ENCODE measurements at places on chromosomes 12 and 14.

- DNase-seq, result no peak
Measured at GRCh38 chr12:53474077-53474476, 22.2 kb downstream of the PCBP2 start.

- DNase-seq, result no peak
Measured at GRCh38 chr14:94110552-94111181, at the start of gene IFI27. Gene IFI27 (plus strand): TSS chr14:94110736.

- DNase-seq, result no peak
Measured at GRCh38 chr14:50577982-50578381, 18.0 kb downstream of the ATL1 start.

DNA sequence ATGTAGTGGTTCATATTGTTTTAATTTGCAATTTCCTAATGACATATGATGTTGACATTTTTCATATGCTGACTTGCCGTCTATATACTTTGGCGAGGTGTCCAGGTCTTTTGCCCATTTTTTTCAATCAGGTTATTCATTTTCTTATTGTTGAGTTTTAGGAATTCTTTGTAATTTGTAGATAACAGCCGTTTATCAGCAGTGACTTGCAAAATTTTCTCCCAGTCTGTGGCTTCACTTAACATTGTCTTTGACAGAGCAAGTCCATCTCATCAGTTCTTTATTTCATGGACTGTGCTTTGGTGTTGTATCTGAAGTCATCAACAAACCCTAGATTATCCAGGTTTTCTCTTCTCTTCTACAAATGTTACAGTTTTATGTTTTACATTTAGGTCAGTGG is 12.6 kb upstream of the KLHDC2 start:
- no peak for DNase-seq

- DNase-seq, result no peak
Measured at GRCh38 chr12:117489671-117490070, 128.2 kb upstream of the NOS1 start.

DNA sequence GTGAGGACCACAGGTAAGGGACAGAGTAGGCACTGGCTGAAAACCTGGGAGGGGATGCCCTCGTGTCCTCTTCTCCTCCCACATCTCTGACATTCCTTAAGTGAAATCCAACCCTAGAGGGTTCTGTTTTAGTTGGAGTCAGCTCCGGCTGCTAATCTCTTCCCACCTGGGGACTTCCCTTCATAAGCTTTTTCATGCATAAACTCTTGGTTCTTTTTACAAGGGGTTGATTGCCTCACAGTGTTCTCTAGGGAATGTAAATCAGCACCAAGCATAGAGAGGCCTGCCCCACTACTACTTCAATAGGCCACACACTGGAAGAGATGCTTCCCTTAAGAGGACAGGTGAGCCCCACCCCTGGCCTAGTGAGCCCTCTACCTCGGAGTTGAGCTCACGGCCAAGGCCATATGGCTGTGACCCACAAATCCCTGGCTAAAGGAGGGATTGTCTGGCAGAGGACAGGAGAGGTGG is 3.2 kb upstream of the SYNDIG1L start:
- DNase-seq, result no peak

- no peak for DNase-seq
Measured at GRCh38 chr12:34393086-34393820, 371.0 kb downstream of the ALG10 start.

DNA sequence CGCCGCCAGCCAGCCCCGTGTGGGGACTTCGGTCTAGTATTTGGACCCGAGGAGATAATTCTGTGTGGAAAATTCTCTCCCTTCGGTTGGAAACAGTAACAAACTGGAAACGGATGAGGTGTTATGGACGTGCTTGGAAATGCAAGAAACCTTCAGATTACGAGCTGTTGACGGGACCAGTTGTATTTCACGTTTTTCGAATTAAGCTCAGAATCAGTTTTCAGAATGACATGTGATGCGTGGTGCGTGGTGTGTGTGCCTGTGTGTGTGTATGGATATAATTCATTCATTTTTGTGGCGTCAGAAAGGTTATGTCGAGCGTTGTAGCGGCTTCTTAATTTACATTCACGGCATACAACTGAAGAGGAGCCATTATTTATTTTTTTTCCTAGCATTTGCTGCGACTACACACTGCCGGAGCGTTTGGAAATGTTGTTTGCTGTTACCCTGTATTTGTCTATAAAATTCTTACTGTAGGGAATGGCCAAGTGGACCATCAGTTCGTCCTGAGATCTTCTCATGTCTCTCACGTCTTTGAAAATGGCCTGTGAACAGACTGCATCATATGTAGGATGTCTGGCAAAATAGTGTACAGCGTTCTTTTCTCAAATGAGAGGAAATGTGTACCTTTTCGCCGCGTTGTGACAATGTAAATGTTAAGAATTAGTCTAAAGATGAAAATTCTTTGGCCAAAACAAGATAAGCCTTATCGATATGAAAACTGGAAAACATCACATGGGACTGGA is 1.3 kb downstream of the TRAF3 start:
- peak; percentile 53 for DNase-seq

DNA sequence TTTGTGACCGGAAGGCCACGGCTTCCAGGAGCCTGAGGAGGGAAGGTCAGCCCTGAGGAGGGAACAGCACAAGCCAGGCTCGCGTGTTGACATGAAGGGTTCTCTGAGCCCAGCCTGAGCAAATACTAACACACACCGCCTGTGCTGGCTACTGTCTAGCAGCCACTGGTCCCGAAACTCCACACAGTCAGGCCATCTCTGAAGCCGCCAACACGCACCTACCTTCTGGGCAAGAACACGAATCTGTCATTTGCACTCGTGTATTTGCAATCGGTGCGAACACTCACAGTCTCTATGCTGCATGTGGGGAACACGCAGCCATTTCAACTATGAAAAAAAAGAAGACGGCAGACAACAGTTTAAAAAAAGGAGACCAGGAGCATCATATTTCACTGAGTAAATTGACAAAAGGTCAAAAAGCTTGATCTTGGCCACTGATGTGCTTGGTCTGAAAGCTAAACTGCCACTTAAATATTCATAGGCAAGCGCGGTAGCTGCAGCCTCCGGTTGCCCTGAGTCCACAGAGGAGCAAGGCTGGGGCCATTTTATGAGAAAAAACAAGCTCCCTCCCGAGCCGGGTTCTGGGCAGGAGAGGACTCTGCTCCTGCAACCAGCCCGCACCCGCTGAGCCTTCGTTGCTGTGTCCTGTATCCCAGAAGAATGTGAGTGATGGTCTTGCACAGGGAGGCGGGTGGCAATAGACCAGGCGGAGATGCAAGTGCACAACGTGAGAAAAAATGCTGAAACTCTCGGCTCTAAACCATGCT is 57.8 kb downstream of the RIMBP2 start:
- no peak for DNase-seq

DNA sequence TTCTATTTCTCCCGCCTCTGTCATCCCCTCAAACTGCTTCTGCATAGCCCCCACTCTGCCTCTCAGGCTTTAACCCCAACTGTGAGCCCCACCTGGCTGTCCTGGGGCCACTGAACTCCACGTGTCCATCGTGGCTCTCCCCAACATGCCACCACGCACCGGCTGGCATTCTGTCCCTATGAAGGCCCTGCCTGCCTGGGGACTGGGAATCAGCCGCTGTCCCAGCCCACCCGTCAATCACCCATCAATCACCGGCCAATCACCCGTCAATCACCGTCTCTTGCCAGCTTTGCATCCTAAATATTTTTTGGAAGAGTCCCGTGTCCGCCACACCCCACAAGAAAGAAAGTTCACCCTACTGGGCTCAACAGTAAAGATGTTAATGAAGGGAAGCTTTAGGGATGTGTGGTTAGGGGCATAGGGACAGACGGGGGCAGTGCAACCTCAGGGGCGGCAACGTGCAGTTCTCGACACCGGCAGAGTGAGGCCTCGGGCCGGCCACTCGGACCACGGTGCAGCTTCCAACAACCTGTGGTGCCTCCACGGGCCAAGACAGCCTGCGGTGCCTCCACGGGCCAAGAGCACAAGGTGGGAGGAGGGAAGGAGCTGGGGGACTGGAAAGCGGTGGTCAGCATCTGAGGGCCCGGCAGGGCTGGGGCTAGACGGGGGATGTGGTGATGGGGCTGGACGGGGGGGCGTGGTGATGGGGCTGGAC is 85.6 kb downstream of the GALNT9 start:
- DNase-seq, result no peak

DNA sequence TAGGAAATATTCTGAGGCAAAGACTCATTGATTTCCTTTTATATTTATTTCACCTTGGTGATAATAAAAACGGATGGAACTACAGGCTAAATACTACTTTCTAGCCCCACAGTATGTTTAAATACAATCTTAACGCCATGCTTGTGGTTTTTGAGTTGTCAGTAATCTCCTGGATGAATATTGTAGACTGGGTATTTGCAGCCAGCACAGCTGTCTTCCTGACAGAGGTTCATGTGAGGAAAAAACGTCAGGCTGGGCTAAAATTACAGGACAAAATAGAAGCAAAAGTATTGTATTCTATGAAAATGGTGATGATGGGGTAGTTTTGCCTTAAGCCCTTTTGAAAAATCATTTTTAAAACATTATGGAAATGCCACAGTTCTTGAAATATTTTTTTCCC is 140.9 kb downstream of the CCDC91 start:
- no peak for DNase-seq

DNA sequence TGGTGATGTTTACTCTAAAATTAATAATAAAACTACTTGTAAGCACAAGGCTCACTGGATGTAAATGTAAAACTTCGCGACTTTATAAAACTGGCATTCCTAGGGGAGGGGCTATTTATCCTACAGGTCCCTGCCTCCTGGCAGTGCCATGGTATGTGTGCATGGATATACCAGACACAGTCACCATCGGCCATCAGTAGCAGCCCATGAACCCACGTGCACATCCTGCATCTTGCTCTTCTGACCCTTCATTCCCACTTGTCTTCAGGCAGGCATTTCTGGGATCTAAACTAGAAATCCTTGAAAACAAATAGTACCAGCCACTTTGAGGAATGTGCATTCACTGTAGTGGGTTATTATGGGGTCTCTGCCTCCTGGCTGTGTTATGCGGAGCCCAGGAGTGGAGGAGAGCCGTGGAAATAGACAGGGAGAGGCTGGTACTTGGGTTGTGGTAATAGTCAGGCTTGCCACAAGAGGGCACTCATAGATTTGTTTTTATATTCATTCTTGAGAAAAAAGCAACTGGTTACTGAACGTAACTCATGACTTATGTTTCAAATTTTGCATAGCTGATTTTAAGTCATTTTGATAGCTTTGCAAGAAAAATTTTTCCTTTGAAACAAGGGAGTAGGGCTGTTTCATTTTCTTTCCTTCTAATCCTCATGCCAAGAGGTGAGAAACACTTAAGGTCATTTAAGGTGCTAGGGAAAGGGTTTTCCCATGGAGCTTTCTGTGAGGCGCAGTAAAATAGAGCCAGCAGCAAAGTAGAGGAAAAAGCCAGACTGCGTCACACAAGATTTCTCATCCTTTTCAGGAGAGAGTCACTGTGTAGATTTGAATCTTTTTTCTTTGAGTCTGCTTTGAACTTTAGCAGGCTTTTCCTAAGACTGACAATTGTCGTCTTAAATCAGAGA is 17.4 kb upstream of the GALNT16 start:
- DNase-seq, result peak; percentile 58

GRCh38 chr12:76020731-76021672 is 10.6 kb downstream of the PHLDA1 start:
- peak; percentile 80 for DNase-seq

GRCh38 chr12:48946205-48946604 is 11.1 kb downstream of the ARF3 start:
- DNase-seq, result no peak

DNA sequence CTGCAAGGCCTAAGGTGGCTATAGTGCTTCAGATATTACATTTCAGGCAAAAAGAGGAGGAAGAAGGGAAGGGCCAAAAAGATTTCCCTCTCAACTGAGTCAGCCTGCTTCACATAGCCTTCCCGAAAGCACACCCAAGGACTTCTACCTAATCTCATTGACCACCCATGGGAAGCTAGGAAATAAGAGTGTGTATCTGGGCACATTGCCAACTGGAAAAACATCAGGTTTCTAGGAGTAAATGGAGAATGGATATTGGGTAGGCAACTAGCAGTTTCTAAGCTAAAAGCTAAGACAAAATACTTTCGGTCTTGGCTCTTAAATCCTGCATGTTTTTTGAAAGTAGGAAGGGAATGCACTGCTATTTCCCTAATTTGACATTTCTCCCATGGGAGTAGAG is 221.7 kb upstream of the GRIP1 start:
- no peak for DNase-seq

DNA sequence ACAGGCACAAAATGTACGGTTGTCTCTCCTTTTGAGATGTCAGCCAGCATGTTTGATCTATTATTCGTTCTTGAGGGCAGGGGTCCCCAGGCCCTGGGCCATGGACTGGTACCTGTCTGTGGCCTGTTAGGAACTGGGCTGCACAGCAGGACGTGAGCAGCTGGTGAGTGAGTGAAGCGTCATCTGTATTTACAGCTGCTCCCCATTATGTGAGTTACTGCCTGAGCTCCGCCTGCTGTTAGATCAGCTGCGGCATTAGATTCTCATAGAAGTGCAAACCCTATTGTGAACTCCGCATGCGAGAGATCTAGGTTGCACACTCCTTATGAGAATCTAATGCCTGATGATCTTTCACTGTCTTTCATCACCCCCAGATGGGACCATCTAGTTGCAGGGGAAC is 41.4 kb upstream of the SCN8A start:
- no peak for DNase-seq

- peak; percentile 67 for DNase-seq
Measured at GRCh38 chr12:44930972-44931600, 55.0 kb upstream of the NELL2 start.

- DNase-seq, result peak; percentile 57
Measured at GRCh38 chr14:96424109-96424989, 32.4 kb downstream of the AK7 start.

DNA sequence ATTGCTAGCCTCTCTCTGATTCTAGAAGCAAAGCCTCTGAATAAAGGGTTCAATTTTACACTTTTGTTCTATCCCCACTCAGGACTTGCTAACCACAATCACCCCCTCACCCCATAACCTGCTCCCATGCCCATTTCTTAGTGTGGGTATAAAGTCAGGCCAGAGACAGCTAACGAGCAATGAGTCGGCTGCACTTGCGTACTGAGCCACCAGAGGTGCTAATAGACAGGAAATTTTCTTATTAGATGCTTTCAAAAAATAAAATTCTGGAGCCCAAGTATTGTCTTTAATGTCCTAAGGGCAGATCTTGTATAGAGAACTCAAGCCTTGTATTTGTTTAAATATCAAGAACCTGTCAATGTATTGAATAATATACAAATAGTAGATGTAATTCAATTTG is 256.9 kb downstream of the SYT1 start:
- no peak for DNase-seq

- no peak for DNase-seq
Measured at GRCh38 chr14:44960646-44961045, 1.1 kb downstream of the KLHL28 start.

DNA sequence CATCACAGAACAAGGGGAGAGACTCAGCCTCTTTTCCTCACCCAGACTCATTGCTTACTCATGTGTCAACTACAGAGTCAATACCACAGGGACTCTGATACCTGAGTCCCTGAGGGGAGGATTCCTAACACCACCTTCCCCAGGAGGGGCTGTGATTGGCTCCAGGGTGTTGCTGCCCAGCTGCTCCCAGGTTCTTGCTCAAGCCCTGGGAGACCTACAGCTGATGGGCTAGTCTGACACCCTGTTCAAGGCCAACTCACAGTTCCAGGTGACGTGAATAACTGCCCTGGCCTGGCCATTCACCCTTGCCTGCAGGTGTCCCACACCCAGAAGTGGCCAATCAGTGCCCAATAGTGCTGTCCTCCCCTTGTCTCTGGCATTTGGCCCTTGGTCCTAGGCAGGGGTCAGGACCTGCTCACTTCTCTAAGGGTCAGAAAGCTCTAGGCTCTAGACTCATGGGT is 8.6 kb downstream of the SPRYD4 start:
- DNase-seq, result no peak

Data from CD4-positive, alpha-beta memory T cell (primary cell).